ENCODE measurements at places on chromosomes 7 and 10.

DNA sequence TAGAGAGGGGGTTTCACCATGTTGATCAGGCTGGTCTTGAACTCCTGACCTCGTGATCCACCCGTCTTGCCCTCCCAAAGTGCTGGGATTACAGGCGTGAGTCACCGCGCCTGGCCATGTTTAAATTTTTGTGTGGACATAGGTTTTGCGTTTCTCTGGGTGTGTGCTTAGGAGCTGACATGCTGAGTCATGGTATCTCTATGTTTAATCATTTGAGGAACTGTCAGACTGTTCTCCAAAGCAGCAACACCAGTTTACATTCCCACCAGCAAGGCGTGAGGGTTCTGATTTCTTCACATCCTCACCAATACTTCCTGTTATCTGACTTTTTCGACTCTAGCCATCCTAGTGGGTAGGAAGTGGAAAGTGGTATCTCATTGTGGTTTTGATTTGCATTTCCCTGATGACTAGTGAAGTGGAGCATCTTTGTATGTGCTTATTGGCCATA, 153.7 kb downstream of the DNAJB6 start:
- DNase-seq = no peak

- no peak for DNase-seq
These were observed 116.8 kb upstream of the SH2B2 start for GRCh38 chr7:102169651-102170392.

- DNase-seq = no peak
These were observed 16.2 kb upstream of the SND1 start for GRCh38 chr7:127635659-127636285.

- no peak for DNase-seq
These were observed at the start of gene KIAA1217 for GRCh38 chr10:24208661-24209431. Gene KIAA1217, plus strand, starts transcription at chr10:24209138. Its CDS starts 56 bp downstream, at chr10:24209194.

DNA sequence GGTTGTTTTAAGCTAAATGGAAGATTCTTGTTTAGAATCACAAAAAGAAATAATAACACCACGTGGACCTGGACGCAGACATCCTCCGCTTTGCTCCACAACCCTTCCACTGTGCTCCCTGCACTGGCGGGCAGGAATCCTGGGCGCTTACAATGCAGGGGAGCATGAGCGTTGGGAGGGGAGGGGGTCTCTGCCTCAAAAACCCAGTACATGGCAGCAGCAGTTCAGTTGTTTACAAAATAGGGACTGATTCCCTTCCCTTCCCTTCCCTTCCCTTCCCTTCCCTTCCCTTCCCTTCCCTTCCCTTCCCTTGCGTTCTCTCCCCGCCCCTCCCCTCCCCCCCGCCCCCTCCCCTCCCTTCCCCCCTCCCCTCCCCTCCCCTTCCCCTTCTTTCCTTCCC, 169.6 kb upstream of the ITGB1 start:
- DNase-seq = no peak

DNA sequence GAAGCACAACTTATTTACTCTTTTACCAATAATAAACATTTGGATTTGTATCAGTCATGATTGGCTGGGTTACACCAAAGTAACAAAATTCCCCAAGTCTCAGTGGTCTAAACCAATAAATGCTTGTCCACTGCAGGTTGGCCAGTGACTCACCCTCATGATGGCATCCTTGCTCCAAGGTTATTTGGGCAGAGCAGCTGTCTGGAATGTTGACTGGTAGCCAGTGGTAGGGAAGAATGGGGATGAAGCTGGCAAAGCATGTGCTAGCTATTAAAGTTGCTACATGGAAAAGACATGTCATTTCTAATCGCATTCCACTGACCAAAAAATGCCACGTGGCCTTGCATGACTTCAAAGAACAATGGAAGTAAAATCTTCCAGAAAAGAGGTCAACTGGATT, 1168.7 kb upstream of the CELF2 start:
- no peak for DNase-seq

GRCh38 chr10:73891540-73891939, 17.2 kb upstream of the CAMK2G start:
- no peak for DNase-seq

DNA sequence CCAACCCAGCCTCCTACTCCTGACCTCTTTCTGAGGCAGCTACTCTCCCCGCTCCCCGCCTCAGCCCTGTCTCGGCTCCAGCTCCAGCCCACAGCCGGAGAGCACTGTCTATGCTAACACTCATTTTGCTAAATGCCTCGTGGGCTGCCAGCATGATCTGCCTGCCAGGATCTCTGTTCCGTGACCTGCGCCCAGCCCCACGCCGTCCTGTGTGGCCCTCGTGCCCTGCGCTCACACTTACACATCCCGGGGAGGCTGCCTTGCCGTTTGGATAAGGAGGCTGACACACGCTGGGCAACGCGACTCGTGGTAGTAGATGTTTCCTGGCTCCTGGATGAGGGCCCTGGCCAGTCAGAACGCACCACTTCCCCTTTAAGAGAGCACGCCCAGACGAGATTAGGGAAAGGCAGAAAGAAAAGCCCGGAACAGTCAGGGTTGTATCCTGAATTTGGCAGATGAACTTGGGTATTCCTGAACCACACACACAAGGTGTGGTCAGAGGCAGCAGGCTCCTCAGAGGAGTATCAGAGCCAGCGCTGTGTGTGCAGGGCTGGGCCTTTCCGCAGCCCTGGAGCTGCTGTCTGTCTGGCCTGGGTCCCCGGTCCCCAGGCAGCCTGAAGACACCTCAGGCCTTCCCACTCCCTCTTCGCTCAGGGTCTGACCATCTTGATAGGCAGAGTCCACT, 97.7 kb upstream of the EFCAB10 start:
- DNase-seq = no peak

DNA sequence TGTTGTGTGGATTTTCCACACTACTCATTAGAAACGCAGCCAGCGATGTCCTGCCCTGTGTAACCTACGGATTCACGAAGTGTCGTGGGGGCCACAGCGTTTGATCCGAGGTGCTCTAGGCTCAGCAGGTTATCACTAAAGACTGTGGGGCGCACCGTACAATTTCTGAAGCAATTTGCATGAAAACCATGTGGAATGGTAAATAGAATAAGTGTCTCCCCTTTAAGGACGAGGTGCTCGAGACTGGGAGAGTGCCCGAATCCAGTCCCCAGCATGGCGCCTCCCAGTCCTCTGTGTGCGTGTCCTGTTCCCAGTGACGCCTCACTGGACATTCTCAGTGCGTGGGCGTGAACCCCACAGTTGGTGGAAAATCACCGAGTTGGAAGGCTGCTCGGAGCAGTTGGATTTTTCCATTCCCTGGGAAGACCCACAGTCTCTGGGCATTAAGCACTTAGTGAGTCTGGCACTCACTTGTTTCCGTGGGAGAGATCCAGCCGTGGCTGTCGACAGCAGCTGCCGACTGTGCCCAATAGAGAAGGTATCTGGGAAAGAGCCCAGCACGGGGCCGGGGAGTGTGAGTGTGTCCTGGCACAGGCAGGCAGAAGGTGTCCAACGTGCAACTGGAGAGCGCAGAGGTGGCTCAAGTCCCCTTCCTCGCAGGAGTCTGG, 37.0 kb downstream of the PFKP start:
- DNase-seq = no peak

GRCh38 chr10:78065611-78066010, 31.9 kb downstream of the RPS24 start:
- DNase-seq = no peak

GRCh38 chr7:138798836-138799235, 840 bp upstream of the ATP6V0A4 start:
- no peak for DNase-seq

DNA sequence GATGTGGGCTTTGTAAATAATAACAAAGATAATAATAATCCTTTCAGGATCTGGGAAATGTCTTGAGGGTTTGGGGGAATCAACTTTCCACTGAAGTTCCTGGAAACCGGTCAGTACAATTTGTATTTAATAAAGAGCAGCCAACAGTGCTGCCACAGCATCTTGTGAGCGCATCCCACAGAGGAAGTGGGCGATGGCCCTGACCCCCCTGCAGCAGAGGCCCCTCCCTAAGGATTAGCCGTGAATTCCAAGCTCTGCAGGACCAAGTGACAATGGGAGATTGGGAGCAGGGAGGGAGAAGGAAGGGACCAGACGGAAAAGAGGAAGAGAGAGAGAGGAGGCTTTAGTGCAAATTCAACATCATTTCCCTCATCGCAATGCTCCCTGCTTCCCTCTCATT, 349.2 kb downstream of the RNLS start:
- DNase-seq = no peak

- no peak for DNase-seq
These were observed 109.9 kb downstream of the ZMIZ1 start for GRCh38 chr10:79178614-79179163.

- no peak for DNase-seq
These were observed 311.1 kb downstream of the INHBA start for GRCh38 chr7:41391818-41392217.

DNA sequence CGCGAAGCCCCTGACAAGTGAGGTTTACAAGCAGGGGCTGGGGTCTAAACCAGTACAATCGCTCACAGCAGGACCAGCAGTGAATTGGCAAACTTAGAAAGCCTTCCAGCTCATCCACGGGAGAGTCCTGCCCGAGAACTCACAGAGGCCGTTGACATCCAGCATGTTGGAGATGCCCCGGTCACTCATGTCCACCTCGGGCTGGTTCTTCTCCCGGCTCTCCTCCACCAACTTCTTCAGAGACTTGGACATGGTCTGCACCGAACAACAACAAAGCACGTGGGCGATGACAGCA, 447 bp downstream of the RSU1 start:
- DNase-seq = no peak

GRCh38 chr10:47351899-47352815, 4.0 kb downstream of the RBP3 start:
- no peak for DNase-seq

DNA sequence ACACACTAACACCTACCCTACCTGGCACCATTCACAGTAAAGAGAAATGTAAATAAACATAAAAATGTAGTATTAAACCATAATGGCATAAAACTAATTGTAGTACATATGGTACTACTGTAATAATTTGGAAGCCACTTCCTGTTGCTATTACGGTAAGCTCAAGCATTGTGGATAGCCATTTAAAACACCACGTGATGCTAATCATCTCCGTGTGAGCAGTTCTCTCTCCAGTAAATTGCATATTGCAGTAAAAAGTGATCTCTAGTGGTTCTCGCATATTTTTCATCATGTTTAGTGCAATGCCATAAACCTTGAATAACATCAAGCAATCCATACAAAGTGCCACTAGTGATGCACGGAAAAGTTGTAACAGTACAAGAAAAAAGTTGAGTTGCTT, 75.4 kb downstream of the CFTR start:
- no peak for DNase-seq

DNA sequence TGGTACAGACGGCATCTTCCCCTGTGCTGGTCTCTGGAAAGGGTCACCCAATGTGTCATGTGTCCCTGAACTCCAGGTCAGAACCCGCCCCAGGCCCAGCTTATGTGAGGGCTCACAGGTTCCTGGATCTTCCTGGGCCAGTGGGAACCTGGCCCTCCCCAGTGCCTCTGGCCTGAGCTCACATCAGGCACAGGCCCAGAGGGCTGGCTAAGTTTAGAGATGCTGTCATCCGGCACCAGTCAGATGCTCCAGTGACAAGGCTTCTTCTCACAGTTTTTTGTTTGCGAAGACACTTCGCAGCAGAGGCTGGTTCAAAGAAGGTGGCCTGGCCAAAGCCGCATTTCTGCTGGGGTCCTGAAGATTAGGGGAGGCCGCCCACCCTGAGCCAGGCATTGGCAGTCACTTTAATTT, 11.8 kb downstream of the CAMK2B start:
- no peak for DNase-seq

DNA sequence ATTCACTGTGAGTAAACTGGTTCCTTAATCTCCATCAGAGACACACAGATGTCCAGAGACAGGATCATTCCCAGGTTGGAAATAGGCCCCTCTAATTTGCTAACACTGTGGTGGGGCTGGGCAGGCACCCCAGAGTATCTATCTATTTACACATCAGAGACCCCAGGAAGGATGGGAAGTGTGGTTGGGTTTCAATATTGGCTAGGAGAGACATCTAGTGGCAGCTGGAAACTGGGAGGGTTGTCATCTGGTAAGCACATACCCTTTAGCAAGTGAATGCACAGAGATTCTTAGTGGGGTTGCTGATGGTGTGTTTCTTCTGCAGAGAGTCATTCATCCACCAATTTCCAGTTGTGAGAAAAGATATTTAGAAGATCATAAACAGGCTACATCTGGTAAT, 36.0 kb upstream of the NRG3 start:
- DNase-seq = no peak

Measured in GM18507 (cell line).